ENCODE measurements at places on chromosomes 1 and 21. TPM values are rescaled to one million over a fixed set of nuclear protein-coding genes. Genes with fewer than 3 reads are reported as not detected.

WNT3A gene
- 0.05 TPM for total RNA-seq

FAM72D gene
- 4.5 TPM for total RNA-seq

GJA9 gene
- not detected for total RNA-seq

BARHL2 gene
- total RNA-seq, result not detected

PLA2G2D gene
- total RNA-seq, result not detected

HTR1D gene
- 11.4 TPM for total RNA-seq

MIXL1 gene
- total RNA-seq, result 0.09 TPM

Measured in A549 treated with AZD2906 at 1 μM for 4 hours (cell line).